GM04503 (cell line): ENCODE measurements at places on chromosomes 4 and X.

GRCh38 chr4:112652216-112652615, 15.3 kb downstream of the LARP7 start:
- no peak for DNase-seq

DNA sequence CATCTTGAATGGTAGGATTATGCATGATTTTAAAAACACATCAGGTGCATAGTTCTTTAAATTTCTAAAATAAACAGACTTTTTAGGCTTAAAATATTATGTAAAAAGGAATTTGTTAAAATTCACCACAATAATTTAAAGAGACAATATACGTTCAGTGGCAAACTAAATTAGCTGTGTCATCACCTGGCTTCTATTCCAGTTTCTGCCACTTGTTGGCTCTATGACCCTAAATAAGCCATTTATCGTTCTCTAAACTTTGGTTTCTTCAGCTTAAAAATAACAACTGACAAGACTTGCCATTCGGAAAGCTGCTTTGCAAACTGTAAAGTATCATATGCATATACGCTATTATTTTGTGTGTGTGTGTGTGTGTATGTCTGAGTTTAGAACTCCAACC, 141.3 kb downstream of the MGST2 start:
- DNase-seq, result no peak

DNA sequence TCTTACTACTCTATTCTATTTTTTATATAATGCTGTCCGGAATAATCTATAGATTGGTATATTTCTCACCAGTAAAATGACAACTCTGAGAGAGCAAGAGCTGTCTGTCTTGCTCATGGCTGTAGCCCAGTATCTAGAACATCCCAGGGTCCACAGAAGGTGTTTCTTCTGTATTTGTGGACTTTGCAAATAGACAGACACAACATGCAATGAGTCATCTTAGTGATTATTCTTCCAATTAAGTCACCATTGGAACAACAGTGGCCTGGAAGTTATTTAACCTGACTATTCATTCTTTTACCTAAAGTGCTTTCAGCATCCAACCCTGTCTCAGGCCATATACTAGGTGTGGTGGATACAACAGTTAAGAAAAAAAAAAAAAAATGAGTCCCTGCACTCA, 179.5 kb downstream of the PPARGC1A start:
- DNase-seq, result no peak

DNA sequence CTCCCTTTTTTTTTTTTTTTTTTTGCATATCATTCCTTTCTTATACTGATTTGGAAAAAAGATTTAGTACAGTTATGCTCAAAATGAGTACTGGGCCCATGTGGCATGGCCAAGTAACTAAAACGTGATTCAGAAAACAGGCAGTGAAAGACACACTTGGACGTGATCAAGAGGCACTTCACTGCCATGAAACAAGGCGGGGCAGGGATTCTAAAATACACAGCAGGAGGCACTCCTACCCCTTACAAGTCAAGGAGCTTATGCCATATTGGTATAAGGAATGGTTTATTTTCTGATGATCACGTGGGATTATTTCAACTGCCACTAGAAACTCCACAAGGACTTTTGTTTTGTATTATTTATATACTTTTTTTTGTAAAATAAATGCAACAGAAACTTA, 72.0 kb downstream of the CHST7 start:
- DNase-seq, result no peak

- no peak for DNase-seq
Measured at GRCh38 chrX:118904218-118904617, 70.2 kb upstream of the LONRF3 start.

DNA sequence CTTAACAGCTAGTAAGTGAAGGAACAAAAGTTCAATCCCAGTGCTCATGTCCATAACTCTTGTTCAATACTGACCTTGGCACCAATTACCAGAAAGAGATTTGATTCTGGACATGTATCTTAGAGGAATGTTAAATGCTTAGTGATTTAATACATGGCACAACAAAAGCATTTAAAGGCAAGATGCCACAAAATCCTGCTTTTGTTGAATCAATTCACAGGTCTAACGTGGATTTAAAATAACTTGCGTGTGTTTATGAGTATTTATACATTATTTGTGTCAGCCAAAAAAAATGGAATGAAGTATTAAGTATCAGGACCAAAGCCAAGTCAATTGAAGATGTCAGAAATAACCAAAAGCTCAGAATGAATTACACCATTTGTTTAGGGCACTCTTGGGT, 85.4 kb upstream of the GIMD1 start:
- DNase-seq, result no peak

DNA sequence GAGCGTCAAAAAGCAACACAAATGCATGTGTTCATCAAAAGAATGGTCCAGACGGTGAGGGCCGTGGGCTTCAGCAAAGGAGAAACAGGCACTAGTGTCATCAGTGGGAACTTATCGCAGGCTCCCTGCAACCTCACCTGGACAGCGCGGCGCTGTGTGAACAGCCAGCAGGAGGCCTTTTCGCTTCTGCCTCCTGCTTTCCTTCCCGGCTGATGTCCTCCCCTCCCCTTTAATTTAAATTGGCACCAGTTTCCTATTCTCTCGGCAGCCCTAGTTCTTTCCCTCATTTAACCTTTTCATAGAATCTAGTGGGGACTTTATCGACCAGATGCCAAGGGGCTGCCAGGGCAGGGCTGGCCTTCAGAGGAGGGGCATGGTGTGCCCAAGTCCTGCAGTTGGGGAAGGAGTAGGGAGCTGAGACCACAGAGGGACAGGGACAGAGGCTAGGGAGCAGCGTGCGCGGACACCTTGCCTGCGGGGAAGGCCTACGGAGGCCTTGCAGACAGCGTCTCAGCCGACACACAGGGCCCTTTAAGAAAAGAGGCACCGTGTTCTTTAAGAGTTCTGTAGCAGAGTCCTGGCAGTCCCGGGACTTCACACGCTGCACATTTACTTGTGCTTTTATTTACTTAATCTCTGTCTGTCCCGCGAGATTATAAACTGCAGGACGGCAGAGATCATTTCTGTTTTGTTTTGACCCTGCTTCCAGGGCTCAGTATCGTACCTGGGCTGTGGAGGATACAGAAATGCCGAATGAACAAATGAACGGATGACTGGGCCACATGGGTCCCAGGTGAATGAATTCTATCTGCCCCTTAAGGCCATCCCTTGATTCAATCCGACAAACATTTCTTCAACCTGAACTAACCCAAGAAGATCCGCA, 8.4 kb upstream of the SORBS2 start:
- DNase-seq, result no peak

DNA sequence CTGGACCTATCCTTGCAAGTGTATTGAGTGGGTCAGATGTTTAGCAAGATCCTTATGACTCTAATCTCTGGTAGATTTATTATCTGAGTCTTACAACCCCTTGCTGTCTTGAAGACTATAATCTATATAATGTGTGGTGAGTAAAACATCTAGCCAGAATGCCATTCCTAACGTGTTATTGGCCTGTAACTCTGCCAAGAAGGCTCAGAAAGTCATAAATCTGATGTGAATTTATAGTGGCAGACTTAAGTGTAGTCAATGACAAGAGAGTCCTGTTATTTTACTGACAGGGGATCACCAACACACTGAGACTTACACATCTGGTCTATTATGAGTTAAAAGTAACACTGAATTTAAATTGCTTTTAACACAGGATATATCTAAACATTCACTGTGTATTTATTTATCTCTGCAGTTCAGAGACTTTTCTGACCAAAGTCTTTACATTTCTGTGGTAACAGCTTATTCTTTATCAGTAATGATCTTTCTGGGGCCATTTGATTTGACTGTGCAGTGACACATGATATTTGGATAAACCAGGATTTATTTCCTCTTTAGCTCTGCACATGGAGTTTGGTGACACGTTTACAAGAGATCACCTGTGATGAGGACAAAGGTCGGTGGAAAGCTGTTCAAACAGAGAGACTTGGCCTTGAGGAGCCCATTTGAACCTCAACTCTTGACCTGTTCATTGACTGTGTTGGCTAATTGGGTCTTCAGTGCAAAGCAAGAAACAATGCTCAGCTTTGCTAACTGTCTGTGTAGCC, 415.8 kb downstream of the STIM2 start:
- DNase-seq, result no peak

- DNase-seq, result no peak
Measured at GRCh38 chr4:3435686-3435956, 6.1 kb upstream of the HGFAC start.

GRCh38 chr4:113560579-113560978, 201.0 kb downstream of the CAMK2D start:
- no peak for DNase-seq

GRCh38 chr4:123265443-123265842, 131.2 kb upstream of the SPRY1 start:
- DNase-seq, result no peak

DNA sequence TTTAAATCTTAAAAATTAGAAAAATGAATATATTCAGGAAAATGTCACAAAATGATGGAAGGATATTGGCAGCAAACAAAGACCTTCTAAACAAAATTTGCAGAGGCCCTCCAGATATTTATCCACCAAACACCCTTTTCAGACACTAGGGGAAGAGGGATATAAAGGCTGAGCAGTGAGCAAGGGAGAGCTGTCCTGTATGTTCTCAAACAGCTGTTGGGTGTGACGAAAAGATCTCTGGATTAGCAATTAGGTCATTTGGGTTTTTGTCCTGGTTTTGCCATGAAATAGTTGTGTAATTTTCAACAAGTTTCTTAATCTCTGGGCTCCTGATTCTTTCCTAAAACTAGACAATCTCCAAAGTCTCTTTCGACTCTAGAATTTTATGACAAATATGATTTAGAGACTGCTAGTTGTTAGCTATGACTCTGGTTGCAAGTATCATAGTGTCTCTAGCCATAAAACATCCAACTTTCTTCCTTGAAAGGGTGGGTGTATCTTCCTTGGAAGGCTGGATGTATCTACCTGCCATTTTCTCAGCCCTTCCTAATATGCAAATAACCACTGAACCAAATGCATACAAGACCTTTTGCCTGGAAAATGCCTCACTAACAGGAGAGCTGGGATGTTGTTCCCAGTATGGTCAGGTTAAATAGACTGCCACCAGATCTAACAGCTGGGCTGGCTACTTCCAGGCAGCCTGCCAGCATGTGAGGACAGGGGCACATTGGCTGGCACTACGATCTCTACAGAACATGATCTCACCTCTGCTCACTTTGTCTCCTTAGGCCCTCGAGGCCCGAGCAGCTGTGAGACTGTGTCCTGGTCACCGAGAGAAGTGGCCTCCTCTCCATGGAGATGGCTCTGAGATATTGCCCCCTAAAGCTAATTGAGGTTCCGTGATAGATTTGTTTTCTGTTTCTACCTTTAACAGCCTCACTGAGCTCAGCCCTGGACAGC, 225.5 kb upstream of the JADE1 start:
- DNase-seq, result no peak

- DNase-seq, result no peak
Measured at GRCh38 chrX:85303544-85303943, 59.8 kb downstream of the ZNF711 start.

- no peak for DNase-seq
Measured at GRCh38 chrX:30183554-30183953, 31.8 kb upstream of the MAGEB2 start.

DNA sequence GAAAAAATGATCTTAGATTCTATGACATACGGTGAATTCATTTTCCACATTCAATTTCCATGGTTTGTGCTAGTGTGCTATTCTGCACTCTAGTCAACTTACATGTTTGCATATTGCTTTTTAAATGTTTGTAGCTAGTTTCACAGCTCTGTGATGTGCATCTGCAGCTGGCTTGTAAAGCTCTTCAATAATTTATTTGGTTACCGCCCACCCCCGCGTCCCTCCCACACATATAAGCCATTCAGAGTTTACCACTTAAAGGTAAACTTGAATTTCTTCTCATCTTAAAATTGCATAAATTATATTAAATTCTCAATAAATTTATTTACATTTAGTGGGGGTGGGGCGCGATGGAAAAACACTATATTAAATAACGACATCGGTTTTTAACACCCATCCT, 291 bp upstream of the NBDY start:
- no peak for DNase-seq

GRCh38 chr4:38131371-38132091, 171.3 kb downstream of the PTTG2 start:
- no peak for DNase-seq

GRCh38 chr4:146023334-146023967, 84.8 kb upstream of the ZNF827 start:
- no peak for DNase-seq

DNA sequence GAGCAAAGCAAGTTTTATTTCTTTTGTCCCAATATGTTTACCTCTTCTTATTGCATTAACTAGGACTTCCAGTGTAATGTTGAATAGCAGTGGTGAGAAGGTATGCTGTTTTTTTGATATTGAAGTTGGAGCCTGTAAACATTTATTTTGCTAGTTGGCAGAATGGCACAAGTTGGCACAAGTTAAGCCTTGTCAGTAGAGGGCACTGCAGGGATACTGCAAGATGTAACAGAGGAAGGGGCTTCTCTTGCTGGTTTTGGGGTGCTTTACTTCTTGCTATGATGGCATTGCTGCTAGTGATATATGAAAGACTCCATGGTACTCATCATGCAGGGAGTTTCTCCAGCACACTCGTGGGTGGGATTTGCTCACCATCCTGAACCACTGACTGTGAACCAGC, 327.3 kb upstream of the ARX start:
- no peak for DNase-seq

- no peak for DNase-seq
Measured at GRCh38 chrX:20066968-20067708, 49.6 kb downstream of the MAP7D2 start.

DNA sequence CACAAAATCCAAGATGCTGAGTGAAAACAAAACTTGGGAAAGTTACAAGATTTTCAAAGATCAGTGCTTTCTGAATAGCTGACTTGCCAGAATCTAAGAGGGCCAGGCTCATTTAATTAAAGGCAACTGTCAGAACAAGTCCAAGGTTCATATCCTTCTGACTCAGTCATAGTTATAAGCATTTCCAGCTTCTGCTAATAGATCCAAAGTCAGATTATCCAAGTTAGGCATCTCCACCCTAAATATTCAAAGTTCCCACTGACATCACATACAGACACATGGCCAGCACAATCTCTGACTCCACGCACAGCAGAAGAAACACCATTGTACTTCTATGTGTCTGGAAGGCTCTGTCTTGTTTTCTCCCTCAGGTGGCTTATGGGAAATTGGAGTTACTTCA, 41.8 kb downstream of the GASK1B start:
- DNase-seq, result peak; percentile 69

GRCh38 chr4:154707877-154708276, 35.9 kb upstream of the LRAT start:
- no peak for DNase-seq

DNA sequence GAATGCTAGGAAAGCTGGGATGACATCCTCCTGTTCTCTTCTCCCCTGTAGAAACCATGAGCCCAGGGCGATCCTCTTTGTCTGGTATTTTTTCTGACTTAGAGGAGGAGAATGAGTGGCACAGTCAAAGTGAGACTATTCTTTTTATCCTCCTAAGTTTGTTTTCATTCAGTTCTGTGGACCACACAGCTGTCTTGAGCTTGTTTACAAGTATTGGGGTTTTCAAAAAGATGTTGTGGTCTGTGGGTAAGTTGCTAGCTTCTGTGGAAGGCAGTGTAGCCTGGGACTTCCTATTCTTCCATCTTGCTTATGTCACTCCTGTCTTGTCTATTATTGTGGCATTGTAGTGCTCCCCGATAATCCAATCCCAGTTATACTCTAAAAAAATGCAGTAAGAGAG, 223.0 kb downstream of the PAPSS1 start:
- no peak for DNase-seq

GRCh38 chr4:110418641-110419040, 57.3 kb upstream of the ENPEP start:
- DNase-seq, result no peak
